ENCODE measurements at places on chromosomes 16 and 17.

- DNase-seq, result no peak
Observed at GRCh38 chr17:77502626-77503292, 362.0 kb downstream of the SEC14L1 start.

- no peak for DNase-seq
Observed at GRCh38 chr16:80947708-80948625, 58.7 kb downstream of the CMC2 start.

- no peak for DNase-seq
Observed at GRCh38 chr17:66543526-66543925, 241.1 kb downstream of the PRKCA start.

GRCh38 chr17:8159032-8159400 lies 3.7 kb downstream of the VAMP2 start:
- DNase-seq, result no peak

GRCh38 chr16:11880007-11880406 lies 28.7 kb upstream of the RSL1D1 start:
- DNase-seq, result no peak

DNA sequence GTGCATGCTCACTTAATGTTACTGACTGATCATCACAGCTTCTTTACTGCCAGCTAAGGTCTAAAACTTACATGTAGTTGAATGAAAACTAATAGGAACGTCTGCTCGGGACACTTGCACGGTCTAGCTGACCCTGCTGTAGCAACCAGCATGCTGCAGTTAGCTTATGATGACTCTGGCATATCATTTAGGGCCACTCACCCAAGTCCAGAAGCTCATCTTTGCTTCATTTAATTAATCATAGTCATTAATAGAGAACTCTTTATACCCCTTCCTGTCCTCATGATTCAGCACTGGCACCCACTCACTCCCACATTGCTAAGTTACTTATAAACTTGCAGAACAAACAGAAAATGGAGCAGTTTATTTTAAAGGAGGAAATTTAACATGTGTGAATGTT lies 136.3 kb downstream of the NLK start:
- DNase-seq, result no peak

DNA sequence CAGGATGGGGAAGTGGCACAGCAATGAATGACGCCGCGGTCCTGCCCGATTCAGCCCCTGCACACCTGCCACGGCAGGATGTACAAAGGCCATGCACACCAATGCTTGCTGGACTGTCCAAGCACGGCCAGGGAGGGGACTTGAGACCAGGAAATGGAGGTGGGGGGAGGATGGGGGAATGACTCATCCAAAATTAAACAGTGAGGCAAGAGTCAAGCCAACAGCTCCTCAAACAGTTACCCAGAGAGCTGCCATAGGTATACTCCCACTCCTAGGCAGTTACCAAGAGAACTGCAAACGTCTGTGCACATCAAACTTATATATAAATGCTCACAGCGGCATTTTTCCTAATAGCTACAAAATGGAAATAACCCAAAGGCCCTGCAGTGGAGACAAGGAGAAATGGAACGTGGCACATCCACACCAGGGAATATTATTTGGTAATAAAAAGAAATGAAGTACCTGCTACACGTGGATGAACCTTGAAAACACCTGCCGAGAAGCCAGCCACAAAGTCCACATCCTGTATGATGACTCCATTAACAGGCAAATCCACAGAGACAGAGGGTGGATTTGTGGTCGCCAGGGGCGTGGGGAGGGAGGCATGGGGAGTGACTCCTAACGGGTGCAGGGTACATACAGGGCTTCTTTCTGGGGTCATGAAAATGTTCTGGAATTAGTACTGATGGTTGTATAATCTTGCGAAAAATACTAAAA lies 54.1 kb downstream of the VAC14 start:
- DNase-seq, result peak; percentile 66

DNA sequence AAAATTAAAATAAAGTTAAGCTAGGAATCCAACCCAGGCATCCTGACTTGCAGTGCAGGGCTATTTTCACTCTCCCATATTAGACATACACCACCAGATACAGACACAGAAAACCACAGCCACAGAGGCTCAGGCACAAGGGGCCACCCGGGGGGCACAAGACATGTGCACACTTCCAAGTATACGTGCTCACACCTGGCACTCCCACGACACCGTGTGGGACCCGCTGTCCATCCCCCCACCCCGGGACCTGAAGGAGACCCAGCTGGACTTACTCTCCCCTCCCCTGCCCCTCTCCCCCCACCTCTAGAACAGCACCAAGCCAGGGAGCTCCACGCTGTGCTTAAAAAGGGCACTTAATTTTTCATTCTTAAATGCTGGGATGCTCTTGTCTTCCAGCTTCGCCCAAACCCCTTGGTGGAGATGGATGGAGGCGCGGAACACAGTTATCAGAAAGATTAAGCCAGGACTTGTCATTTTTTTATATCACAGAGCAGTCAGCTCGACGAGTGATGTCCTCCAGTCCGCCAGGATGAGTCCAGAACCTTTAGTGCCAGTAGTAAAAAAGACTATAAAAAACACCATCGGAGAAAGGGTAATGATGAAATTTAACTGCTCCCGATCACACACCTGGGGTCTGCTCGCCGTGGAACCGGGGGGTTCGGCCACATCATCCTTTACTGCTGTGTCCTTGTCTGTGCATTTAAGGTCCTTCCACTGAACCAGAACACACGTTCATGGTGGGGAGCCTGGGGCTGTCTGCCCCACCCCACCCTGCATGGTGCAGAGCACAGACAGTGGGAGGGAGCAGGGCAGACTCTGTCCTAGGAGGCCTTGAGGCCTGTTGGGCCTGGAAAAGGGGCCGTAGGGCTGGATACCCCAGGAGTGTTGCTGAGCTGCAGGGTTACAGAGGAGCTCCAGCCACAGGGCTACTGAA lies 73.3 kb upstream of the LHX1 start:
- DNase-seq, result no peak

DNA sequence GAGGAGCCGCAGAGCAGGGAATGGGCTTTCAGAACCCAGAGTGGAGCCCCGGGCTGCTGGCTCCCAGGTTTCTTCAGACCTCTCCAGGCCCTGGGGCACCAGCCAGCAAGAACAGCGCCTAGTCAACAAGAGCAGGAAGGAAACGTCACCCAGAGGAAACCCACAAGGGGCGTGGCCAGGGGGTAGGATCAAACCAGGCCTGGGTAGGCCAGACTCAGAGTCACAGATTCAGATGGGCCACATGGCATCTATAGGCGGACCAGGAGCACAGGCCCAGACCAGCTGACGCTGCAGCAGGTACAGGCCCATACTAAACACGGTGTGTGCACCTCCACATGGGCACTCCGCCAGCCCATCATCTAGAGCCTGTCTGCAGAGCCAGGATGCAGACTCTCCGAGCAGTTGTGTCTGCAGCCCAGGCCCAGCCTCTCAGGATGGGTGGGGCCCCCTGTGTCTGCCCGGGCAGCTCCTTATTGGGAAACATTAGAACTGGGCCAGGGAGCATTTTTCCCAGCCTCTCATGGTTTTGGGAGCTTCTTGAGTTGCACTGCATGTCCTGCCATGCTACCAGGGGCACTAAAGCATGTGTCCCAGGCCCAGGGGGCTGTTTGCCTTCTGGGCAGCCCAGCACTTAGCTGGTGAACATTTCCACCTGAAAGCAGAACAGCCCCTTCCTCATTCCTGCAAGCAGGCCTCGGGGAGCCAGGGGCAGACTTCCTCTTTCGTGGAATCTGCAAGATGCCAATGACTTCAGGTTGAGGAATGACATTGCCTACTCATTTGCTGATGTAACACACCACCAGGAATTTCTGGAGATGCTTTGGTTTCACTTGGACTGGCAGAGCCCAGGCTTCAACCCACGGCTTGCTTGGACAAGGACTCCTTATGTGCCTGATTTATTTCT lies at the start of gene NLRP1:
TSS of gene NLRP1 (minus strand) at position 127 of the 904 bp plus-strand sequence. CDS start 552 bp downstream, outside the sequence.
- peak; percentile 8 for DNase-seq

DNA sequence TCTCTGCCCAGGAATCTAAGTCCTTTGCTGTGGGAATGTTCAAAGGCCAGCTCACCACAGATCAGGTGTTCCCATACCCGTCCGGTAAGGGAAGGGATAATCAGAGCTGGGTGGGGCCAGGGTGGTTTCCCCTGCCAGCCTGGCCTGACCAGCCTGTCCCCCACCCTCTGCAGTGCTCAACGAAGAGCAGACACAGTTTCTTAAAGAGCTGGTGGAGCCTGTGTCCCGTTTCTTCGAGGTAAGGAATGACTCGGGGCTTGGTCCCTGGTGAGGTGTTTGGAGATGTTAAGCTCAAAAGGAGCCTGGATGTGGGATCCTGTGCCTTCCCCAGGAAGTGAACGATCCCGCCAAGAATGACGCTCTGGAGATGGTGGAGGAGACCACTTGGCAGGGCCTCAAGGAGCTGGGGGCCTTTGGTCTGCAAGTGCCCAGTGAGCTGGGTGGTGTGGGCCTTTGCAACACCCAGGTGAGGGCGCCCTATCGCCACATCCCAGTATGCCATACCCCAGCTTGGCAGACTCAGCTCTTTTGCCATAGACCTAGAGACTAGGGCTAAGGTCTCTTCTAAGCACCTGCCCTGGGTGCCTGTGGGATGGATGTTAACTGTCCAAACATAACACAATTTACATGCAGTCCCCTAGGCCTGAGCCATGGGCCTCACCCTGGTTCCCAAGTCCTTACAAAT lies 997 bp downstream of the ACADVL start:
- DNase-seq, result no peak

DNA sequence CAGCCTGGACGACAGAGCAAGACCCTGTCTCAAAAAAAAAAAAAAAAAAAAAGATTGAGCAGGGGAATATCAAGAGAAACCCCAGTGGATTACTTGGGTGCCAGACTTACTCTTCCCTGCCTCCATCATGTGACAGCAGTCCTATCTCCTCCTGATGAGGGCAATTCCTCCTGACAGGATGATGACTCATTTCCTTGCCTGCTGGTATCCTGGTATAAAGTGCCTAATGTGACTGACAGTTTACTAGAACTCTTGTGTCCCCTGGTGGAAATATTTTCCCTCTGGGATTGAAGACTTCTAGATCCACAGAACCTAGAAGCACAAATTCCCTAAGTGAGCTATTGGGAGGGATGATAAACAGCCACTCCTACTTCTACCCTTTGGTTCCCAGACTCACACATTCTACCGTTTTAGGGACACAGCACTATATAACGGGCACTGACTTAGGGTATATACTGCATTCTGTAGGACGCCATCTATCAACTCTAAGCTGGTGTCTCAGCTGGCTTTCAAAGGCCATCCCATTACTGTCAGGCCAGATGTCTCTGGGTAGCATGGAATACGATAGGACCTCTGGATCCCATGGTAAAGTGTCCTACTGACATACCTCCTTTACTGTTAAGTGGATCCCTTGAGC lies 114.6 kb upstream of the MED13 start:
- DNase-seq, result no peak

GRCh38 chr17:69764146-69764545 lies 310.9 kb upstream of the KCNJ16 start:
- DNase-seq, result no peak

- DNase-seq, result no peak
Observed at GRCh38 chr16:70520612-70521297, 2.6 kb downstream of the COG4 start.

DNA sequence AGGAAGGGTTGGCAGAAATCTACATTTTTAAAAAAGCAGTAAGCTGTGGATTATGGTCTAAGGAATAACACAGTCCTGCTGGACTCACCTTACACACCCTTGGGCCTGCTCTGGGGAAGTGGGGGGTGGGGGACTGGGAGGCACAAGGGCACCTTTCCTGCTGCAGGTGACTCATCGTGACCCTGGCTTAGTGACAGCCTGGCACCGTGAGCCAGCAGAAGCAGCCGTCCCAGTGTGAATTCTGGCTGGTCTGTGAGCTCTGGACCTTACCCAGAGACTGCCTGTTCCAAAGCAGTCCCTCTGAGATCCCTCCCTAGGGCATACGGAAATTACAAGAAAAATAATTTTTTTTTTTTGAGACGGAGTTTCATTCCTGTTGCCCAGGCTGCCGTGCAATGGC lies 4.2 kb upstream of the CRK start:
- DNase-seq, result no peak

- no peak for DNase-seq
Observed at GRCh38 chr17:82751571-82752370, at the start of gene TBCD. TSS of gene TBCD (plus strand) at chr17:82752065. CDS start at chr17:82752194, 129 bp downstream.

DNA sequence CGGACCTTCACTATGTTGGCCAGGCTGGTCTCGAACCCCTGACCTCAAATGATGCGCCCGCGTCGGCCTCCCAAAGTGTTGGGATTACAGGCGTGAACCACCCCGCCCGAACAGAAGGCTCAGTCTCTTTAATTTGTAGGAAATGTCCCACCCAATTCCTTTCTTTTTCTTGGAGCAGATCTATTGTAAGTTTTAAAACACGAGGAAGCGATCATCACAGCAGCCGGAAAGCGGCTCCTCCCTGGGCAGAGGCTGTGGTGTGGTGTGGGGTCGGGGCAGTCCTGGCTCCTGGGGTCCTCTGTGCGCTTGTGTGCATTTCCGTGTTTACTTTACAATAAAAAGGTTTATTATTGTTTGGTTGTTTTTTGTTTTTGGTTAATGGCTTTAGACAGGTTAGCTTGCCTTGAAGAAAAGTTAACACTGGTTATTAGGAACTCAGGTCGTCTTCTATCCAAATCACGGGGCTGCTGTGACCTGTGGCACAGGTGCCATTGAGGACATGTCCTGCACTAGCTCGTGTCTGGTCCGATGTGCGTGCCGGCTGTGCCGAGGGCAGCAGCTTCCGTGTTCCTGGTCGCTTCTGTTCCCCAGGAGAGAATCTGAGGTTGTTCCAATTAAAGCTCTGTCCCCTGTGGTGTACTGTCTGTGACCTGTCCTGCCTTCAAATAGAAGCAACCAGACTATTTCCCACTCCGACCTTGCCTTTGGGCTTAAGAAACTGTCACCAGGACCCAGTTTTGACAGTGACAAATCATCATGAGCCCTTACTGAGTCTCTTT lies 83.1 kb downstream of the SEC14L1 start:
- no peak for DNase-seq

DNA sequence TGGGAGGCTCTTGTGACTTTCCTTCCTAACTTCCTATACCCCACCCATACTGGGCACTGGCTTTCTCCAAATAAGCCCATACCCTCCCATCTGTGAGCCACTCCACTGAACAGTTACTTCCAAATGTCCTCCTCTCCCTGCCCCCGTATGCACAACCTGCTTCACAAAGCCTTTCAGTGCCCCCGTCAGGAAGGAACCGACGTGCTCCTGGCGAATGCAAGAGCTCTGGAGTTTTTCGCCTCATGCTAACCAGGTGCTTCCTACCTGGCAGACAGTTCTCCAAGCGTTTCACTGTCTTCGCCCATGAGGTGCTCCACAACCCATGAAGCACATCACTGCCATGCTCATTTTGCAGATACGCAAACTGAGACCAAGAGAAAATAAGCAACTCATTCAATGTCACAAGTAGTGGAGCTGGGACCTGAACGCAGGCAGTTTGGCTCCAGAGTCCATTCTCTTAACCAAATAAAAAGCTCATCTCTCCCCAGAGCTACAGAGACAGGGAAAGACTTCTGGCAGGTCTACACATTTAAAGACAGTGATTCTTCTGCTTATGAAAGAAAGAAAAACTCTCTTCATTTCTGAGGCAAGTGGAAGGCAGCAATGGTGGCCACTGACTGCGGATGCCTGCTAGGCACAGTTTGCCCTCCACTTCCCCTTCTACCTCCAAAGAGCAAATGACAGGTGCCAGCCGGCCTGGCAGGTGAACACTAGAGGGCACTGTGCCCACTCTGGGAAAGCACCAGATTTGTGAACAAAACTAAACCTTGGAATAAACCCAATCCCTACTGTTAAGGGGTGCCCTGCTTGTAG lies 23.8 kb downstream of the SPHK1 start:
- no peak for DNase-seq

Measured in urinary bladder (tissue), 4 donors.